Kidney glomerular epithelial cell (primary cell): ENCODE measurements at places on chromosomes 12 and 14.
A peak's percentile ranks its signal among the peaks of the same experiment; 100 is the strongest.

DNA sequence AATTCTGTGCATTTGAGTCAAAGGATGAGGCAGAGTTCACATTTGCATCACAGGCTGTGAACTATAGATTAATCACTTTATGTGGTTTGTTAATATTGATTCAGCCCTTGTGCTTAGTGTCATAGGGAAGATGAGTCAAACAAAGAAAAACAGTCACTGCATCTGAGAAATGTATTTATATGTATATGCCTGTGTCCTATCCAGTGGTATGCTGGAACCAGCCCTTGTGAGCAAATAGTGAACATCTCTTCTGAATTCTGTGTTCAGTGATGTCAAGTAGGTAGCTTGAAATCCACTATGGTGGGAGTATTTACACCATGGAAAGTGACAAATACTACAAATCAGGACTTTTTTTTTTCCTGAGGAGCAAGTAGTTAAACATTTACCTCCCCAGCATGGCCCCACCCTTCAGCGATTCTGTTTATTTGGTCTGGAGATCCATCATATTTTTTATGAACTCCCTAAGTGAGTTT is 128.5 kb downstream of the HMGA2 start:
- no peak for DNase-seq

DNA sequence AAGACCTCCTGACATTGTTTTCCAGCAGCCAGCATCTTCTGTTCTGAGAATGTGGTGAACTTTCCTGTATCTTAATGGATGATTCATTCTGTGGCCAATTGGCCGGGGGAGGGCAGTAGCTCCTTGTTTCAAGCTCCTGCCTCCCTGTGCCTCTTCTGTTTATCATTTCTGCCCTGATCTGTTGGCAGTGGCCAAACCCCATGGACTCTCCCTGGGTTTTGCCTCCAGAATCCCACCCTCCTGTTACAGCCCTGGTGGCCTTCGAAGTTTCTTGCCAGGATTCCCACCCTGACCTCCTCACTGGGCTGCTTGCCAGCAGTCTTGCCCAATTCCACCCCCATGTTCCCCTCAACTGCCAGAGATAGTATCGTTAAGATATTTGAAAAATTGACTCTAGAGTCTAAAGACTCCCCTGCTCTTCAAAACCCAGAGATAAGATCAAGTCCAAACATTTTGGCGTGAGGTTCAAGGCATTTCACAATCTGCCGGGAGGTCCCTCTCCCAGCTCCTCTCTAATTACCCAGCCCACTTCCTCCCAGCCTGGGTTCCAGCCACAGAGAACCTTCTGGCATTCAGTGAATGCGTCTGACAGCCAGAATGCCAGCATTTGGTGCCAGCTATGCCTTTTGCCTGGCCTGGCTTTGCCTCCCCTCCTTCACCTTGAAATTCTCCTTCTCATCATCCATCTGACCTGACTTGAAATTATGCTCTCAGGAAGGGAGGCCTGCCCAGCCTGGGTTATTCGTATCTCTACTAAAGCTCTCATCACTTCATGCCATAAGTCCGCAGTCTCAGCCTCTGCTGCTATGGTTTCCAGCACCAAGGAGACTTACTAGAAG is 37.7 kb upstream of the TXNRD1 start:
- peak; percentile 89 for DNase-seq

- DNase-seq: no peak
These were observed 4.9 kb downstream of the KRT73 start for GRCh38 chr12:52613384-52614030.

GRCh38 chr12:24109381-24110039 is 160.0 kb upstream of the SOX5 start:
- no peak for DNase-seq

DNA sequence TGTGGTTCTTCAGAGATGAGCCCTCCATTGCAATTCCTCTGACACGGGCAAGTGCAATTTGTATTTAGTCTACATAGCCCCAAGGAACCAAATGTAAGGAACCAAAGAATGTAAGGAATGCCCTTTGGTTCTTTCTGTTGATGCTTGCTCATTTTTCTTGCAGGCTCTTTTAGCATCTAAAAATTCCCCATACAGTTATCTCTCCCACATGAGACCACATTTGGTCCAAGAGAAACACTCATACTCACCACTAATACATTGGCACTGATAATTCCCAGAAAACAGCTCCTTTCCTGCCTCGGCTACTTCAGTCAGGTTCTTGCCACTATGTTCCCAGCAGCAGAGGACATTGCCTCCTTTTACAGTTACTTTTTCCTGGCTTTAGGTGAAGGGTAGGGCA is 332.6 kb downstream of the AEBP2 start:
- DNase-seq: peak; percentile 25

- no peak for DNase-seq
These were observed 48.1 kb downstream of the PTPN11 start for GRCh38 chr12:112466835-112467234.

DNA sequence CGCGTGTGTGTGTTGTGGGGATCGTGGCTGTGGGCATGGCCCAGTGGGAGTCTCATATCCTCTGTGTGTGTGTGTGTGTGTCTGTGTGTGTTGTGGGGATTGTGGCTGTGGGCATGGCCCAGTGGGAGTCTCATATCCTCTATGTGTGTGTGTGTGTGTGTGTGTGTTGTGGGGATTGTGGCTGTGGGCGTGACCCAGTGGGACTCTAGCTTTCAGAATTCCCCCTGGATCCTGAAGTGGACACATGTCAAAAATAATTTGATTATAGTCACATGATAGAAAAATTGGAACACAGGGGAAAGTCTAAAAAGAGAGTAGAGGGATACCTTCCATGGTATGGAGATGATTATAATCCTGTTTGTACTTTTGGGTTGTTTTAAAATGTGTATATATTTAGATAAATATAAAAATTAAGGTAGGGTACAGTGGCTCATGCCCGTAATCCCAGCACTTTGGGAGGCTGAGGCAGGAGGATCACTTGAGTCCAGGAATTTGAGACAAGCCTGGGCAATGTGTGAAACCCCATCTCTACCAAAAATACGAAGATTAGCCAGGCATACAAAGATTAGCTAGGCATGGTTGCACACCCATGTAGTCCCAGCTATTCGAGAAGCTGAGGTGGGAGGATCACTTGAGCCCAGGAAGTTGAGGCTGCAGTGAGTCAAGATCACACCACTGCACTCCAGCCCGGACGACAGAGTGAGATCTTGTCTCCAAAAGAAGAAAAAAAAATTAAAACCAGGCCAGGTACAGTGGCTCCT is 11.0 kb downstream of the PAPLN start:
- peak; percentile 74 for DNase-seq

DNA sequence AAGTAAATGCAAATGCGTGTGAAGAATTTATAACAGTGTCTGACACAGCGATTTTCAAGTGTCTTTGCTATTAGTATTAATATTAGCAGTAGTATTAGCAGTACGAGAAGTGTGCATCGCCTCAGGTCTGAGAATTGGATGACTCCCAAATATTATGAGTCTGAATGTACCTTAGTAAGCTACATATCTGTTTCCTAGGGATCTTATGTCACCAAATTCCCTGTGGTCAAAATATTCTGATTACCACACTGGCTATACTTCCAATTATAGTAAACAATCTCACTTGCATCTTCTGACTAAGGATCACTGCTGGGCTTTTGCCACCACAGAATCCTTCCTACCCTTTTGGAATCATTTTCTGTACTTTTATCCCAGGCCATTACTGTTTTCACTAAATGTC is 396.0 kb upstream of the MIS18BP1 start:
- DNase-seq: no peak

GRCh38 chr14:28830115-28830534 is 63.5 kb downstream of the FOXG1 start:
- no peak for DNase-seq

- DNase-seq: no peak
These were observed 396.7 kb downstream of the NPAS3 start for GRCh38 chr14:33335366-33335765.

GRCh38 chr12:121089031-121089812 is 43.5 kb upstream of the P2RX7 start:
- DNase-seq: no peak

GRCh38 chr12:10260927-10261326 is 46.7 kb upstream of the KLRD1 start:
- no peak for DNase-seq

GRCh38 chr14:76985540-76986230 is 42.8 kb downstream of the IRF2BPL start:
- DNase-seq: peak; percentile 31

DNA sequence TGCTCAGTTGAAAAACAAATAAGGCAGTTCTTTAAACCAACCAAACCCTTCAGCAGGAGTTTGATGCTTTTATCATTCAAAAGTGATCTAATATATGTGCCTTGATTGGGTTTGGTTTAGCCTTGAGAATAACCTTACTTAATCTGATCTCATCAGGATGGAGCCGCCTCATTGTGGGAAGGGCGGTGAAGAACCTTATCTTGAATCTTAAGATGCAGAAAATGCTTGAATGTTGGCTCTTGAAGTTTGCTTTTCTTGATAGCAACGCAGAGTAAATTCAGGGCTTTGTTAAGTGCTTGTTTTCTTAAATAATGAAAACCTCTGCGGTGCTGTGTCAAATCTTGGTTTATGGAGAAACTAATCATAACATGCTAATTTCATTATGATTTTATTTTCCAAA is 138.2 kb downstream of the MON2 start:
- peak; percentile 75 for DNase-seq

DNA sequence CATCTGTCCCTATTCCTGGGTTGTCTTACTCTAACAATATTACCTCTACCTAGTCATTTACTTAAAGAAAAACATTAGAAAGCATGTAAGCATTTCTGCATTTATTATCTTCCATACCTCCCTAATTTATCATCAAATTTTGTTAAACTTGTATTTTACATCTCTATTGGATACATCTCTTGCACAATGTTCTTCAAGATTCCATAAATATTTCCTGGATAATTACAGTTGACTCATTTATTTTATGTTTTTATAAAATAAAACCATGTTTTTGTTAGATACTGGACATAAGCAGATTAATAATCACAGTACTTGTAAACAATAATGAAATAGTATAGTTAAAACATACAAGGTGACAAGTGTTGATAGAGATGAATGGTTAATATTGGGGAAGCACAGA is 209.0 kb downstream of the TMTC3 start:
- no peak for DNase-seq

- DNase-seq: no peak
These were observed 64.6 kb upstream of the LMO3 start for GRCh38 chr12:16670456-16671050.

DNA sequence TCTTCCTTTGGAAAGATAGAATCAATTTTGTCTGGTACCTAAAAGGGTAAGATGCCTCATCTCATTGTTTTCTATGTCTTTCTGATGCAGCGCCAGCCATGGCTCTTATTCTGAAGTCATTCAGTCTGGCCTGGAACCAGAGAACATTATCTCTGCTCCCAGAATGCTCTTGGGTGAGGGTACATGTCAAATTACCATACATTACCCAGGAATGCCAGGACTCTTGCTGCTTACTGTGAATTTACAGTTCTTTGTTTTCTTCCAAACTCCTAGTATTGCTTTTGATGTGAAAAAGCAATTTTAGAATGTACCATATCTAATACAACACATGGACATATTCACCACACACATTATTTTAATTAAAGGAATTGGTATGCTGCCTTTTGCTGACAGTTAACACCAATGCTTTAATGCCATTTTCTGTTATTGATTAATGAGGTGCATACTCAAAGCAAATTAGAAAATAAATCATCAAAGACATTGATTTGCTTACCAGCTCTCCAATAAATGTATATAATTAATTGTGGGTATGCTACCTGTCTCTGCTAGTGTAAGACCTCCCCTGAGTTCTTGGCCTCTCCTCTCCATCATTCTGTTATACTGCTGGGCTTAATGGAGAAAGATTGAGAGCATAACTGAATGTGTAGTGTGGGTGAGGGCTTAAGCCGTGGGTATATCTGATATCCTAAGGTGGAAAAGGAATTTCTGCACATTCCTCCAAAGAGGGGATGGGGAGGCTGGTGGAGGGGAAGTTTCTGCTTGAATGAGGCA is 337.7 kb downstream of the C12orf75 start:
- no peak for DNase-seq

DNA sequence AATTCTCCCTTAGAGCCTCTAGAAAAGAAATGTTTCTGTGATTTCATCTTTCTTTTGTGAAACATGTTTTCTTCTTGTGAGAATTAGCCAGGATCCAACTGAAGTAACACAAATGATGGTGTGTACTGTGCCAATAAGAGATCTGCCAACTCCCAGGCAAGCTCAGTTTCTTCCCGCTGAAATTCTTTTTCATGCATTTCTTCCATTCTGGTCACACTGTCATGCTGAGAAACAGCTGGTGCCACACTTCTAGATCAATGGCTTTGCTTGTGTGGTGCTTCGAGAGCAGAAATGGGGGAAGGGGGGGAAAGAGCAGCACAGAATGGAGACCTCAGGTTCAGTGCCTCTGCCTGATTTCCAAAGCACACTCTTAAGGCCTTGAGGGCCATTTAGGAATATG is 41.4 kb upstream of the FGF6 start:
- DNase-seq: no peak

GRCh38 chr14:35940291-35940690 is 114.2 kb downstream of the BRMS1L start:
- no peak for DNase-seq

GRCh38 chr12:5022465-5023061 is 21.1 kb upstream of the KCNA5 start:
- peak; percentile 54 for DNase-seq

DNA sequence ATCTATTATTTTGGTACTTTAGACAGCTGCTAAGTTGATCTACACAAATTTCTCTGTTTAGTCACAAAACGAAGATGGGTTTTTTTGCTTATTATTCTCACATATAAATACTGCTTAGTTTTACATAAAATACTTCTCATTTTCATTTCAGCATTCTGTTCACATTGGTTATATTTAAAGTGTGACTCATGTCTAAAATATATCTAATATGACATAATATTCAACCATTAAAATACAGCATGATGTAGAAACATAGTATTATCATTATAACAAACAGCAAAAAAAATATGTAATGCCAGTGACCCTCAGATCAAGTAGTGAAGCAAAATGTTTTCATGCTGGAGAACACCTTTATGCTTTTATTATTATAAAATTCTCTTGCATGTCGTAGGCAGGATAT is 63.7 kb downstream of the SH2B3 start:
- DNase-seq: no peak

- no peak for DNase-seq
These were observed 74.5 kb downstream of the PTHLH start for GRCh38 chr12:27898022-27898421.

DNA sequence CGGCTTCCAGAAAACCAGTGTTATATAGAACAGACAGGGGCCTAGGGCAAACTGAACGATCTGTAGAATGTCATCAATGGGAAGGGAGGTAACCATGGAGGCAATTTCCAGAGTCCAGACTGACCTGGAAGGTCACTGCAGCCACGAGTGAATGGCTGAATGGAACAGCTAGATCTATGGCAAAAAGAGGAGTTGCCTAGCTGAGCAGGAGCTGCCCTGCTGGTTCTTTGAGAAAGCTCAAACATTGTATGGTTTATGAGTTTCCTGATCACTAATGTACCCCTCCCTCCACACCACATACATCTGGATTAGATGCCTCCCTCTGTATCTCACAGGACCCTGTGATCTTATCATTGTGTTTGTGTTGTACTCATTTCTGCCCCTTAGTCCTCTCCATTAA is 1.0 kb upstream of the RERG start:
- DNase-seq: no peak
